ENCODE measurements at places on chromosomes 1 and 21.

DNA sequence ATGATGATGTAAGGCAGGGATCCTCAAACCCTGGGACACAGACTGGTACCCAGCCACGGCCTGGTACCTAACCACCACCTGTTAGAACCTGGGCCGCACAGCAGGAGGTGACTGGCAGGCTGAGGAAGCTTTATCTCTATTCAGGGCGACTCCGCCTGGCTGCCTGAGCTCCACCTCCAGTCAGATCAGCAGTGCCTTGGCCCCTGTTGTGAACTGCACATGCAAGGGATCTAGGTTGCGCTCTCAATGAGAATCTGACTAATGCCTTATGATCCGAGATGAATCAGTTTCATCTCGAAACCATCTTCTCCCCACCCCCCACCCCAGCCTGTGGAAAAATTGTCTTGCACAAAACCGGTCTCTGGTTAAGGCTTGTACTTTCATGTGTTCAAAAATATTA, 4.2 kb downstream of the RNPC3 start:
- DNase-seq: no peak
- H3K27me3 ChIP-seq: no peaks in the 10 kb centered on the region
- no peak overlapping the region for H3K4me3 ChIP-seq
- H3K36me3 ChIP-seq: peaks cover 2% of the 10 kb centered on the region
- no peak overlapping the region for H3K27ac ChIP-seq
- no peaks in the 10 kb centered on the region for H3K4me1 ChIP-seq

DNA sequence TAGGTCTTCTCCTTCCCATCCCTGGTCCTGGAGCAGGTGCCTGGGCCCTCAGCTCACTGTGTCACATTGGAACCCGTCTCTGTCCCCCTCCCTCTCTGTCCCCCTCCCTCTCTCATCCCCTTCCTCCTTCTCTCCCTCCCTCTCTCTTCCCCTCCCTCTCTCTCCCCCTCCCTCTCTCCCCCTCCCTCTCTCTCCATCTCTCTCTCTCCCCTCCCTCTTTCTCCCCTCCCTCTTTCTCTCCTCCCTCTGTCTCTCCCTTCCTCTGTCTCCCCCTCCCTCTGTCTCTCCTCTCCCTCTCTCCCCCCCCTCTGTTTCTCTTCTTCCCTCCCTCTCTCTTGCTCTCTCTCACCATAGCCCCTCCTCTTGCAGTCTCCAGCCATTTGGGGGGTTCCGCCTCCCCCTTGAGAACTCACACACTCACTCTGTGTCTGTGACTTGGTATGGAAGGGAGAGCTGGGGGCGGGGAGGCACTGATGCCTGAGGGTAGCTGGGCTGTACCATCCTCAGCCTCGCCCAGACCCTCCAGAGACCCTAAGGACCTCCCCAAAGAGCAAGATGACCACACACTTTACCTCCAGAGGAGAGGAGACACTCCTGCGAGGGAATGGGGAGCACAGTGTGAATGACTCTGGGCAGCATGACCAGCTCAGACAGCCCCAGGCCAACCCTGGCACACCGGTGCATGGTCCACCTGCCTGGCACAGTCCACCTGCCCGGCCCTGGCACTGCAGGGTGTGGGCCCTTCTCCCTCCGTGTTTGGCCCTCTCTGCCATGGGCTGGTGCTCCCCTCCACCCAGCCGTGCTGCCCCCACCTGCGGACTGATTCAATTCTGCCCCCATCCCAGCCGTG, 102.8 kb upstream of the ARHGEF16 start:
- H3K36me3 ChIP-seq: no peaks in the 10 kb centered on the region
- H3K4me1 ChIP-seq: peaks cover 18% of the 10 kb centered on the region
- 0 out of 2 replicates have a peak, but pooled peaks cover 7% of the 10 kb centered on the region for H3K27me3 ChIP-seq
- no peak overlapping the region for H3K4me3 ChIP-seq

GRCh38 chr1:50774759-50775351, 185.2 kb downstream of the FAF1 start:
- no peak overlapping the region for H3K27ac ChIP-seq

GRCh38 chr1:202642212-202642611, 68.0 kb downstream of the SYT2 start:
- no peak overlapping the region for H3K27ac ChIP-seq
- no peaks in the 10 kb centered on the region for H3K36me3 ChIP-seq
- H3K4me3 ChIP-seq: no peak overlapping the region
- no peak for DNase-seq
- peaks cover 18% of the 10 kb centered on the region for H3K4me1 ChIP-seq

GRCh38 chr1:197178998-197179397, 32.5 kb upstream of the ASPM start:
- peaks cover 4% of the 10 kb centered on the region for H3K36me3 ChIP-seq
- no peaks in the 10 kb centered on the region for H3K27me3 ChIP-seq
- H3K4me1 ChIP-seq: no peaks in the 10 kb centered on the region
- DNase-seq: no peak
- H3K4me3 ChIP-seq: no peak overlapping the region
- H3K27ac ChIP-seq: no peak overlapping the region

Data from SJCRH30 (cell line).